ENCODE measurements at places on chromosomes 16 and 17.

- peak; percentile 63 for DNase-seq
Observed at GRCh38 chr17:48107137-48108055, at the start of gene SNX11. SNX11 (plus strand) TSS chr17:48107766; CDS start chr17:48112044, 4,278 bp downstream.

- DNase-seq: no peak
Observed at GRCh38 chr17:12709063-12709462, 43.4 kb downstream of the MYOCD start.

- no peak for DNase-seq
Observed at GRCh38 chr16:23119570-23119969, 29.7 kb downstream of the USP31 start.

GRCh38 chr17:20071824-20072691 lies 62.9 kb downstream of the SPECC1 start:
- DNase-seq: no peak

DNA sequence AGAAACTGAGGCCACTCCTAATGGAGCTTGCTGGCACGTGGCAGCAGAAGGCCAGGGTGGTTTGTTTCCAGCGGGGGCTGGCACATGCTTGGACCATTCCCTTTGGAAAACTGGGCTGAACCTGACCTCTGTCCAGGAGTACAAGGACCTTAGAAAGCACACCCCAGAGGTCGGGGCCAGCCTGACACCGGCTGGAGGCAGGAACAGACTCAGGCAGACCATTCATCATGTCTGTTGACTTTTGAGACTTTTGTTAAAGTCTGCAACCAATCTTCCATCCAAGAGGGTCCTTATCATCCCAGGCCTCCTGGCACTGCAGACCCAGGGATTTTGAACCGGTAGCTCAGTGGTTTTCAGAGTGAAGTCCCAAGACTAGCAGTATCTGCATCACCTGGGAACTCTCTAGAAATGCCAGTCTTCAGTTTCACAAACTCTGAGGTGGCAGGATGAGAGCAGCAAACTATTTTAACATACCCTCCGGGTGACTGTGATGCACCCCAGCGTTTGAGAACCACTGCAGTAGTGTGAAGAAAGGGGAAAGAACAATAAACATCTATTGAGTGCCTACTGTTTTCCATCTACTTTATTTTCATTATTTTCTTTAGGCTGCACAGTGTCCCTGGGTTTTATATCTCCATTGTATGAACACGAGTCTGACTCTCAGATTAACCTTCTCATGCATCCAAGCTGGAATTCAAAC lies 145.3 kb upstream of the PLCG2 start:
- DNase-seq: no peak

GRCh38 chr17:74862108-74862901 lies 2.6 kb upstream of the GRIN2C start:
- DNase-seq: no peak

GRCh38 chr17:7328840-7329373 lies at the start of gene NEURL4:
NEURL4 (minus strand) TSS chr17:7329335; CDS start chr17:7329312, 23 bp downstream.
- DNase-seq: no peak

DNA sequence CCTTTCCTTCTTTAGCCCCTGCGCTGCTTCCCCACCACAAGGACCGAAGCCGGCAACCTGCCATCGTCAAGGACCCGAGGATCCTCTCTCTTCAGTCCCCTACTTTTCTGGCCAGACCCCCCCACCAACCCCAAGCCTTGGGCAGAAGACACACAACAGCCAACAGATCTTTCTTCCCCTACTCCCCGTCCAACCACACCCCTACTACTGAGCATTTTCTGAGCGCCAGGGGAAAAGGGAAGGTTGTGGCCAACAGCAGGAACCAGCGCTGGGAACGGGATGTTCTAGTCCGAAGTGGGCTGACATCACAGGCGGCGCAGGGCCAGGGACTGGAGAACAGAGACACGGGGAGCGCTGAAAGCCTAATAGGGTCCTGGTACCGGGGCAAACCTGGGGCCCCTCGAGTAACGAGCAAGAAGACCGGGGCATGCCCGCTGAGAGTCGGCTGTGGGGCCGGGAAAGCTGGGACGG lies 528 bp downstream of the PER1 start:
- DNase-seq: no peak

GRCh38 chr16:24198807-24199533 lies 57.2 kb upstream of the CACNG3 start:
- no peak for DNase-seq

GRCh38 chr17:38958326-38958725 lies 8.9 kb downstream of the FBXO47 start:
- no peak for DNase-seq

DNA sequence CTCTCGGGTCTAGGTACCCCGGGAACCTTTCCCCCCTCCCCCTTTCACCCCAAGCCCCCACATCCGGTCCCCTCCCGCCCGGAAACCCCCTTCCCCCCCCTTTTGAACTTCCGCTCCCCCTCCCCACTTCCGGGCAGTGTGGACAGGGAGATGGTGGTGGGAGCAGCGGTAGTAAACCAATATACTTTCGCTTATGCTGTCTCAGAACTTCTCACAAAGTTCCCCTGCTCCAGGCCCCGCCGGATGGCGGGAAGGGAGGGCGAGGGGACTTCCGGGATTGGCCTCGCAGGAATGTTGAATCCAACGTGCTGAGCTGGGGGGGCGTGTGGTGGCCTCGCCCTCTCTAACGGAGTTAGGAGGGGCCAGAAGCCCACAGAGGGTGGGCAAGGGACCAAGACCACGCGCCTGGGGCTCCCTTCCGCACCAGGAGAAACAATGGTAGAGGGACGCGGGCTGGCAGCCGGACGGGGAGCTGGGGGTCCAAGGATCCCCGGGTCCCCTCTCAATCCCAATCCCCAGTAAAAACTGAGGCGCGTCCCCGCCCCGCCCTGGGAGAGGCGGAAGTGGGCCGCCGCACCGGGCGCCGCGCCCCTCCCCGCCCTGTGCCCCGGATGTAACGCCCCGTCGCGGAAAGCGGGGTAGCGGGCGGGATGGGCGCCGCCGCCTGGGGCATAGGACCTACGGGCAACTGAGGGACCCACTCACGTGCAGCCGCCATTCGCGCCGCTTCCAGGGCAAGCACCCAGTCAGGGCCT lies 742 bp downstream of the PFN1 start:
- no peak for DNase-seq

DNA sequence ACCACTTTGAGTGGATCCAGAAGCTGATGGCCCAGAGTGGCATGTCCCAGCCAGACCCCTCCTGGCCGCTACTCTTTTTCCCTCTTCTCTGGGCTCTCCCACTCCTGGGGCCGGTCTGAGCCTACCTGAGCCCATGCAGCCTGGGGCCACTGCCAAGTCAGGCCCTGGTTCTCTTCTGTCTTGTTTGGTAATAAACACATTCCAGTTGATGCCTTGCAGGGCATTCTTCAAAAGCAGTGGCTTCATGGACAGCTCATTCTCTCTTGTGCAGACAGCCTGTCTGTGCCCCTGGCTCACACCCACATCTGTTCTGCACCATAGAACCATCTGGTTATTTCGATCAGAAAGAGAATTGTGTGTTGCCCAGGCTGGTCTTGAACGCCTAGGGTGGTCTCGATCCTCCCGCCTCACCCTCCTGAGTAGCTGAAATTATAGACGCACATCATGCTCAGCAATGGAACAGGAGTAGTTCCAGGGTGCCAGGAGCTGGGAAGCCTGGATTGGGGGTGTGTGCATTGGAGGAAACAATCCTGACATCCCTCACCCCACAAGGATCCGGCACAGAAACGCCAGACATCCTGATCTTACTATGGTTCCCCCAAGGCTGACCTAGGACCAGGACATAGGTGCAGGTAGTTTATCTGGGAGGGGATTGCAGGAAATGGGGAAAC lies 4.6 kb downstream of the PRSS21 start:
- no peak for DNase-seq

DNA sequence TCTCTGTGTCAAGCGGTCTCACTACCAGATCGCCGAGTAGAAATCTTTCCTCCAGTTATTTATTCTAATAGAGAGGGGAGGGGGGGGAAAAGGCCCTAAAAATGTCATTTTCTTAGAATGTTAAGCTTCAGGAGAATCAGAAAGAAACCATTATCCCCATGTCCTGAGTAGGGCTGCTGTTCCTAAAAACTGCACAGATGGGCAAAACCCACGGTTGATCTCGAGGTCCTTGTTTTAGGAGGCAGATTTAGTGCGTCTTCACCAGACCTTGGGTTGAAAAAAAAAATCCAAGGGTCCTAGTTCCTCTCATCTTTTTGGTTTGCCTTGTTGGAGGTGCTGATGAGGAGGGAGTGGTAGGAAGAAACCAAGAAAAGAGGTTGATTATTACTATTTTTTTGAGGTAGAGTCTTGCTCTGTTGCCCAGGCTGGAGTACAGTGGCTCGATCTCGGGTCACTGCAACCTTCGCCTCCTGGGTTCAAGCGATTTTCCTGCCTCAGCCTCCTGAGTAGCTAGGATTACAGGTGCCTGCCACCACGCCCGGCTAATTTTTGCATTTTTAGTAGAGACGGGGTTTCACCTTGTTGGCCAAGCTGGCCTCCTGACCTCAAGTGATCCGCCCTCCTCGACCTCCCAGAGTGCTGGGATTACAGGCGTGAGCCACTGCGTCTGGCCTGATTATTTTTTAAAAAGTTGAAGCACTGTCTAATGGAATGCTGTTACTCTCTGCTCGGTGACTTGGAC lies 1.4 kb downstream of the CBFB start:
- DNase-seq: no peak

- no peak for DNase-seq
Observed at GRCh38 chr17:42111871-42112551, 503 bp downstream of the DHX58 start.

GRCh38 chr17:17515934-17516930 lies 20.0 kb upstream of the RASD1 start:
- DNase-seq: no peak

DNA sequence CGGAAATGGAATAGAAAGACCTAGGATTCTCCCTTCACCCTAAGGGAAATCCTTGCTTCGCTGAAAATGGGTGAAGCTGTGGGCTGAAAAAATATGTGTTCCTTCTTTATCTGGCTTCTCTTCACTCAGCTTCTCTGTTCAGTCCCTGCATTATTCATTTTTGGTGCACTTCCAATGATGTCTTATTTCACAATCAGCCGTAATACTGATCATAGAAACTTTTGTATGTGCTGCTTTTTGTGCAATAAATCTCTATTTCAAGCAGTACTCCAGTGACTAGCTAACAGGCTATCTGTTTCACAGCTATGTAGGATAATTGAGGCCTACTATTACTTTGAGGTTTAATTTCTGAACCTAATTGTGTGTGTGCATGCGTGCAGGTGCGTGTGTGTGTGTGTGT lies 144.6 kb downstream of the FOXL1 start:
- DNase-seq: no peak

DNA sequence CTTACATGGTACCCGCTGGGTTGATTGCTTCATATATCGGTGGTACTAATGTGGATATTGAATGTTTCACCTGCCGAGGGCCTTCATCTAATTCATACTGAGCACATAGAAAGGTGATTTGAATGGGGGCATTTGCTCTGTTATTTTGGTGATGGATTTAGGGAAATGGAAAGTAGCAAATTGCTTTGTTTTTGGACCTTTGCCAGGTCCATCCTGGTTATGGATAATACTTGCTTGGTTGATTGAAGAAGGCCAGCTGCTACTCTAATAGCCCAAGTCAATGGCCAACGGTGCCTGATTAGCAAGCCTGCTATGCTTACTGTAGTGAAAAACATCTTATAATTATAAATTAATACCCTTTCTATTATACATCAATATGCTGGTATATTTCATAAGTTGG lies 253.6 kb downstream of the CDH13 start:
- peak; percentile 36 for DNase-seq

DNA sequence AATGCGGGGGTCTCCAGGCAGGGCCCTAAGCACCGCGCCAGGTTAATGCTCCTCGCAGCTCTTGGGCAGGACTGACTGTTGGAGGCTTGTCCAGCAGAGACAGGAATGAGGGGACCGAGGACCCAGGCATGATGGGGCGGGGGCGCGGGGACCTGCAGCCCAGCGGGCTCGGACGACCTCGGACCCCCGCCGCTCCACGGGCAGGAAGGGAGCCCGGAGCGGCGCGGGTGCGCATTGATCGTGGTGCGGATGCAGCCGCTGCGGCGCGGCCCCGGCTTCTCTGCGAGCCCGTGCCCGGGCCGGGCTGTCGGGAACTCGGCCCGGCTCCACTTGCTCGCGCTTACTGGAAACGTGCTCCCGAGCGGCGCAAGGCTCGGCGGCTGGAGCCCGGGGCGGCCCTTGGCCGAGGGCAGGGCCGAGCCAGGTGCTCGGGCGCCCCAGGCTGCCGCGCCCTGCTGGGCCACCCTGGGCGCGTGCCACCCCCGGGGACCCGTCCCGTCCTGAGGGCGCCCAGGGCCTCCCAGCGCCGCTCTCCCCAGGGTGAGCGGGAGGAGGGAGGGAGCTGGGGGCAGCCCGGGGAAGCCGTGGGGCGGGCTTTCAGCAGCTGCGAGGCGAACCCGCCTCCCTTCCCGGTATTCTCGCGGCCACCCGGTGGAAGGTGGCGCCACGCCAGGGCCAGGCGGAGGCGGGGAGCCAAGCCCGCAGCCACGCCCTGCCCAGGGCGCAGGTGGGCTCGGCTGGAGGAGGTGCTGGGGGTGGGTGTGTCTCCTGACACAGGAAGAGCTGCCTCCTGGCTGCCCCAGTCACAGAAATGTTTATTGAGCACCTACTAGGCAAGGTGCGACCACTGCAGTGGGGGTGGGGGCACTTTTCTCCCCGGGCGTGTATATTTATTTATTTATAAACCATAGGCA lies 45.9 kb downstream of the SOCS3 start:
- peak; percentile 60 for DNase-seq

GRCh38 chr17:9004132-9004960 lies 17.0 kb upstream of the NTN1 start:
- no peak for DNase-seq

DNA sequence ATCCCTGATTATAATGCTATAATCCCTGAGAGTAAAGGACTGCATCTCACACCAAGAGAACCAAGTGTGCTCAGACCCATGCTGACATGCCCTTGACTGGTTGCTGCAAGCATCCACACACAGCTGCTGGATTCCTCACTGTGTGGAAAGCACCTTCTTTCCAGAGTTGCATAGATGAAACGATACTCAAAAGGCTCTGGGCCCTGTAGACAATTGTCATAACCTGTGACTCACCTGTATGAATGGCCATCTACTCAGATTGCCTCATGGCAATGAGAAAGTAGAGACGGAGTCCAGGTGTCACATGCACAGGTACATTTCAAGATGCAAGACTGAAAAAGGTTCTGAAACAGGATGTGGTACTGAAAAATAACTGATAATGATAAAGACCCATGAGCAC lies 58.1 kb downstream of the MPHOSPH6 start:
- DNase-seq: no peak

DNA sequence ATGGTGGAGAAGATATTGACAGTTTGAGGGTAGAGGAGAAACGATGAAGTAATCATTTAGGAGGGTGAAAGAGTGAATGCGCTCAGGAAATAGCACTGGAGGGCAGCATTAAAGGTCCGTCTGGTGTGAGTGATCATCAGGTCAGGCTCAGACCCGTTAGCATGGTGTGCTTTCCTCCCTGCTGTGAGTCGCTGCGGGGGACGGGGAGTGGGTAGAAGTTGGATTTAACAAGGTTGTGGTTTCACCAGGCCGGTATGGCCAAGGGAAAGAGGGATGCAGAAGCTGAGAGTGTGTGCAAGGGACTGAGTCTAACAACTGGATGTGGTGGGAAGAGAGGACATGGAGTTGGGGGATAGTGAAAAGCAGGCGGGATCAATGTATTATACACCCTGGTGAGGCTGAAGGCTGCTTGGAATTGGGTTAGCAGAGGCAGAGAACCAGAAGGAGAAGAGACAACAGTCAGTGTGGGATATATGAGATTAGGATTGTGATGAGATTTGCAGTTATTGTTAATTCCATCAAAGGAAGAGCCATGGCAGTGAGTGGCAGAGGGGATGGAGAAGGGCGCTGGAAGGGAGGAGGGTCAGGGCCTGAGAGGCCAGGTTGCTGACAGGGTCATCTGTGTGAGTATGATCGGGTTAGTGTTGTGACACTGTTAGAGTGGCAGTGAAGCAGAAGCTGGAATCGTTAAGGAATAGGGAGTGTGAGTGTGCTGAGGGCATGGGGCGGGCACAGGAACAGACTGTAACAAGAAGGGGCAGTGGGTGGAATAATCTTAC lies 59.0 kb upstream of the TBX2 start:
- no peak for DNase-seq
